ENCODE measurements at places on chromosomes 4 and X.
A peak's percentile ranks its signal among the peaks of the same experiment; 100 is the strongest.

GRCh38 chrX:135421932-135422809 is at the start of gene SMIM10L2A:
TSS of gene SMIM10L2A (plus strand) at chrX:135421944. CDS start at chrX:135422132, 188 bp downstream.
- DNase-seq = peak; percentile 40

DNA sequence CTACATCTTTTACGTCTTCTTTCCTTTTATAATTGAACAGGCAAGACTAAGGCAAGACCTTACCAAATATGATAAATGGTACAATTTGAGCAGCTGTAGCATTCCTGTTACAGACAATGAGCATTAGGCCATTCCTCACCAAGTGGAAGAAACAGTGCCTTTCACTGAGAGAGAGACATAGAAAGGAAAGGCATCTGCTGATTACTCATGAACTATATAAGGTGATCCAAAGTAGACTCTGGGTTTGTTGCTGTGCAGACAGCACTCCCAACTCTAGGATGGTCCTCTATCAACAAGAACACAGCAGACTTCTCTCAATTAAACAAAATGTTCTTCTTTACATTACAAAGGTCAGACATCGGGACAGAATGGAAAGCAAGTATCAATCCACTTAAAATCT is 91.9 kb downstream of the FAM13A start:
- DNase-seq = no peak

DNA sequence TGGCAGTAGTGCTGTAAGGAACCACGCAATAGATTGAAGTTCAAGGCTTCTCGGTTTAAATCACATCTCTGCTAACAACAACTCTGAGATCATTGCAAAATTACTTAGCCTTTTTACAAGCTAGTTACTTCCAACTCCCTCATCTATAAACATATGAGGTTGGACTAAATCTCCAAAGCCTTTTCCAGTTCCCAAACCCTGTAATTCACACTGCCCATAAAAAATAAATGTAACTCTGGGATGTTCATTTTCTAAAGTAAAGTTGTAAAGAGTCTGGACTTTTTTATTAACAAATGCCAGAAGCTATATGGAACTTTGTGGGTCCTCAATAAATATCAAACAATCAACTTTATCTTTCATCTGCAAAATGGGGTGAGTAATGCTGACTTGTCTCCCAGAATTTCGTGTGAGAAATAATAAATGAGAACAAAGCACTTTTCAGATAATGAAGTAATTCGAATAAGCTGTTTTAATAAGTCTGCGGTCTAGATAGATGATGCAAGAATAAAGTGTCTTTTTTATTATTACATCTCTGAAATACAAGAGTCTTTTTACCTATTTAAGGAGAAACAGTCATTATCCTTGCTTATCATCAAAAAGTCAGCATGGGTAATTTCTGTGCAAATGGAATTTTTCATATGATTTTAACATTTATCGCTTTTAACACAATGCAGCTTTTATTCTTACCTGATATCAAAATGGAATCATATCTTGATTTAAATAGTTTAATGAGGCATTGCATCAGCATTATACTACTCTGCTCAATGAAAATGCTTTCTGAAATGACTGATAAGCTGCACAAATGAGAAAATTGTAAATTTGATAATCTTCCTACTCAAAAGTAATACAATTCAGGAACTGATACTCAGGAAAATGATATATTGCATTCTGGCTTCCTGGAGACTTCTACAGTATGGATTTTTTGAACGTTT is 252.6 kb downstream of the BANK1 start:
- DNase-seq = no peak

- no peak for DNase-seq
These were observed 426.1 kb downstream of the MID1IP1 start for GRCh38 chrX:39227371-39227770.

DNA sequence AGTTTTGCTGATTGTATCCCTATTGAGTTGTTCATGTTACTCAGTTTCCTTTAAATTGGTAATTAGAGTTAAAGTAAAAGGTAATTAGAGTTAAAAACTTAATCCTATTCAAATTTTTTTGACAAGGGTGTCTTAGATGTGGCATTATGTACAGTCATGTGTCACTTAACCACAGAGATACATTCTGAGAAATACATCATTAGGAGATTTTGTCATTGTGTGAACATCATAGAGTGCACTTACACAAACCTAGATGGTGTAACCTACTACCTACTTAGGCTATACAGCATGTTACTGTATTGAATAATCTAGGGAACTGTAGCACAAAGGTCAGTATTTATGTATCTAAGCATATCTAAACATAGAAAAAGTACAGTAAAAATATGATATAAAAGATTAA is 39.2 kb downstream of the BEX3 start:
- no peak for DNase-seq

GRCh38 chrX:103183912-103184311 is 31.0 kb upstream of the BEX4 start:
- DNase-seq = no peak

DNA sequence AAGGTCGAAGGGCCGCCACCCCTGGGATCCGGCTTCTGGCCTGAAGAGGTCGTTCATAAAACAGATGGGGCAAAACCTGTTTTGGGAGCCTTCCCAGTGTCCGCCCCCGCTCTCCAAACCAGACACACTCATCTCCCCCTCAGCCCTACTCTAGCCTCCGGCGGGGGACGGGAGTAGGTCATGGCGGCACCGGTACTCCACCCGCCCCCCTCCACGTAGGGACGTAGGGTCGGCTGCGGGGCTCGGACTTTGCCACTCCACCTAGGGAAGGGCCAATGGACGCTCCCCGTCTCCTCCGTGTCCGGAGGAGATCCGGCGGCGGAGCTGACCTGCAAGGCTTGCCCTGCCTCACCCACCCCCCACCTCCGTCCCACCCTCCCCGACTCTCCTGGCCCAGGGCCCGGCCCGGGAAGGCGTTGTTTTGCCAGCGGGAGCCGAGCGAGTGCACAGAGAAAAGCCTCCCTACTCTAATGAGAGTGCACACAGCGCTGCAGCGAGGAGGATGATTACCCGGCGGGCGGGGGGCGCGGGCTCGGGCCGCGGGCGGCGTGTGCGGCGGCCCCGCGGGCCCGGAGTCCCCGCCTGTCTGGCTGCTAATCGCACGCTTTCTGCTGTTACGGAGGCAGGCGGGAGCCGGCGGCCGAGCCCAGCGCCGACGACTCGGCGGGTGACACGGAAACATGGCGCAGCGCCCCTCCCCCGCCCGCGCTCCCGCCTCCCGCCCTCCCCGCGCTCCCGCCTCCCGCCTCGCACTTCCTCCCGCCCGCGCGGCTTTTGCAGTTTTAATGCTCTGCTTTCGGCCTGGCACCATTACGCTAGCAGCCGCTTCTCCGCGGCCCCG is 8.3 kb upstream of the BCOR start:
- peak; percentile 88 for DNase-seq

GRCh38 chr4:153781717-153782416 is 7.0 kb downstream of the SFRP2 start:
- no peak for DNase-seq

- no peak for DNase-seq
These were observed 119.1 kb upstream of the H2AZ1 start for GRCh38 chr4:100069207-100069606.

DNA sequence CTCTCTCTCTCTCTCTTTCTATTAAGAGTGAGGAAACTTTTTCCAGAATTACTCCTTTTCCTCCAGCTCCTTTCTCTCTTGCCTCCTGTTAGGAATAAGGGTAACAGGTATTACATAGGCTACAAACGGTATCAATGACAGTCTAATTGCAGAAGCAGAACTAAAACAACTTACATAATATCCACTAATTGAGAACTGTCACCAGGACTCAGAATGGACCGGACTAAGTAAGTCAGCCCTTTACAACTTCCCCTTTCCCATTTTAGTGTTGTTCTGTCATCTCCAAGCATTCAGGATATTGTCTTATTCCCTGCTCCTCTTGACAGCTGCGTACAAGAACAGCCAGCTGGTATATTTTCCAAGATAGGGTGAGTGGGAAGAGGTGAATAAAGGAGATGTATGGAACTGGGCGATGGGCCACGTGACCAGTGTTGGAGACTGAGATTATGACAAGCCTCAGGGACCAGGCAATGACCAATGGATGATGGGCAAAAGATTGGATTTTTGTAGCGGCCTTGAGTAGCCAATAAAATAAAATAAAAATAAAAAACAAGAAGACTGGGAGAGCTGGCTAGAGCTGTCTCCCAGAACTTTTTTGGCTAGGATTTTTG is 2.3 kb upstream of the FNIP2 start:
- DNase-seq = no peak

DNA sequence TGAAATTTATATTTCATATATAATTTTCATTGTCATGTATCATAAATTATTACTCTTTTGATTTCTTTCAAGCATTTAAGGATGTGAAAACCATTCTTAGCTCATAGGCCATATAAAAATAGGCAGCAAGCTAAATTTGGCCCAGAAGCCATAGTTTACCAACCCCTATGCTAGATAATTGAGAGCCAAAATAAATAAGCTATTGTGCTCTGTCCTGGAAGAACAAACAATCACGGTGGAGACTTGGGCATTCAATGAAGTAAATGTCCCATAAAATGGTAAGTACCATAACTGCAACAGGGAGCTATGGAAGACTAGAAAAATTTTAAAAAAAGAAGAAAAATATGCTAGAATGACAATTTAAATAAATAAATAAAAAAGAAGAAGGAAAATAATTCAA is 60.9 kb upstream of the PACRGL start:
- DNase-seq = no peak

DNA sequence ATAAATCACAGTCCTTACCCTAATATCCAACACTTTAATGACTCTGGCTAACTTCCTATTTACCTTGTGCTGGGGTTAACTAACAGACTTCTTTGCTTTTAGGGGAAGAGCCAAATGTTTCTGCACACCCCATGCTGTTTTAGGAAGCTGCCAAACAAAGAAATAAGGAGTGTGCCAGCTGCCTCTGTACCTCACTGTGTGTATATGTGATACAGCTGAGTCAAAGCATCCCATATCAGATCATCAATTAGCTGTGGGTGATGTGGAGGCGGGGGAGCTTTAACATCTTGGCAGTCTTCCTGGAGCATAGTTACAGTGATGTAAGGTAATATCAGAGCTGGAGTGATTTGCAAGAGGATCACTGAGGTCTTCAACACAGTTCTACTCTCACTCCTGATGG is 95.4 kb downstream of the COL25A1 start:
- no peak for DNase-seq

DNA sequence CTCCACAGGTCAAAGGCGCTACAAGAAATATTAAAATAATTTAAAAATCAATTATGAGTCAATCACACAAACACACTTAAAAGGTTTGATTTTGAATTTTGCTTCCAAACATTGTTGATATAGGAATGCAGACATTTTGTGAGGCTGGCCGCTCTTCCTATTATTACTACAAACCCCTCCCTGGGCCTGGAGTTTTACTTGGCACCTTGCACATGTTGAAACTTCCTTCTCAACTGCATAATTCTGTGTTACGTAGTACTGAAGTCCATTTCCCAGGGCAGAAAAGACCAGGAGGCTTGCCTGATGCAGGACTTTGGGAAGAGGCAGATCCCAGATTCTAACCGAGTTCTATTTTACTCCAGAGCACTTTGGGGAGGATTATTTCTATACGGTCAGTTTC is 71.5 kb downstream of the CYTL1 start:
- no peak for DNase-seq

- DNase-seq = no peak
These were observed 196.0 kb upstream of the PSAPL1 start for GRCh38 chr4:7630568-7631287.

- no peak for DNase-seq
These were observed 33.6 kb upstream of the TBC1D9 start for GRCh38 chr4:140789759-140790158.

DNA sequence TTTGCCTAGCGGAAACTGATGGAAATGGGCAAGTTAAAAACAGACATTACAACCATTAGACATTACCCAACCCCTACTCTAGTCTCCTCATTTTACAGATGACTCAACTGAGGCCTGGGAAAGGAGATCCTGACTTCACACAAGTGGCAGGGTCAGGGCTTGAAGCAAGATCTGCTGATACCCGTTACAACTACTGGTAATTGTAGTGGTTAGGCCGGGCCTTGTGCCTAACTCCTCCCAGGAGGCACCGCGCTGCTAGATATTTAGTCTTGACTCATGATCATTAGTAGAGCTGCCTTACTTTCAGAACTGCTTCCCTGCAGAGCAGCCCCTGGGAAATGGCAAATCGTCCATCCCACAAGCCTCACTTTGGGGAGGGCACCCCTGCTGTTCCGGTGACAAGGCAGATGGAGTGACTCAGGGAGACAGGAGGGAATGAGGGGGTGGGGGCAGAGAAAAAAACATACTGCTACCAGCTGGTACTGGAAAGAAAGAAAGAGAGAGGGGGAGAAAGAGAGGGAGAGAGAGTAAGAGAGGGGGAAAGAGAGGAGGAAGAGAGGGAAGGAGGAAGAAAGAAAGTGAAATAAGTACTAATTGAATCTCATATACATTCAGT is 12.2 kb downstream of the ARHGEF6 start:
- no peak for DNase-seq

DNA sequence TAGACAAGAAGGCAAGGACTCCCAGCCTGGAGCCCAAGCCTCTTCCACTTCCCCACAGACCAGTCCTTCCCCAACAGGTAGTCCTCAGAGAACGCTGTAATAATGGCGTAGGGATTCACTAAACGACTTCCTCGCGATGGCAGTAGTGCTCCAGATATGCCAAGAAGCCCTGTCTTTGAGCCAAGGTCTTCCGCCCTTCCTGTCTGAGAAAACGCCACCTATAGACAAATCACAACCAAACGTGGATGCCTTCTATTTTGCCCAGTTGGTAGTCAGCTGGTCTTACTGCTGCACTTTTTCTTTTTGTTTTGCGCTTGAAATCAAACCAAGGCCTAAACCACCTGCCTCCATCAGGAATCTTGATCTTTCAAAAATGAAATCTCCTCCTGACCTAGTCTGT is 203.3 kb downstream of the OR13H1 start:
- no peak for DNase-seq

GRCh38 chr4:164579270-164579942 is 174.5 kb upstream of the SMIM31 start:
- DNase-seq = no peak

GRCh38 chrX:153925739-153926551 is at the start of gene ARHGAP4:
TSS of gene ARHGAP4 (minus strand) at chrX:153926264. CDS start at chrX:153926202, 62 bp downstream.
- peak; percentile 71 for DNase-seq

GRCh38 chrX:118961866-118962560 is 12.4 kb upstream of the LONRF3 start:
- no peak for DNase-seq

GRCh38 chr4:77865259-77865658 is 2.6 kb downstream of the MRPL1 start:
- DNase-seq = no peak

- DNase-seq = no peak
These were observed 154.3 kb upstream of the CASK start for GRCh38 chrX:42077675-42078074.

DNA sequence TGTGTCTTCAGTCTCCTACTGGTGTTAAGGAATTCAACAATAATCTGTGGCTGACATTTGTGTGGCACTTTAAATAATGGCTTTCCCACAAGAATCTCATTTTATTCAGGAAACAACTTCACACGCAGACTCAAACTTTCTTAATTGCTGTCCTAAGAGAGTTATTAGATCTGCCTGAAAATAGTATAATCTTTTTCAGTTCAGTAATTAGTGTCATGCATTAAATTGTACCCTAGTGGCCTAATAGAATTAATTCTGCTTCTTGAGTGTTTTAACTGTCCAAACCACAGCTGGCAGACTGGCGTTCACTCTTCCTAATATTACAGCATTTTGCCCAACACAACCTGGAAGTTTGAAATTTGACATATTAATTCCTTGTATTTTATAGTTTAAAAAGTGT is 107.1 kb downstream of the GRIA2 start:
- DNase-seq = no peak

- DNase-seq = no peak
These were observed 74.4 kb downstream of the HTRA3 start for GRCh38 chr4:8343967-8344331.

- DNase-seq = peak; percentile 65
These were observed 27.1 kb downstream of the CFAP299 start for GRCh38 chr4:80362578-80363181.

- DNase-seq = no peak
These were observed 277.9 kb downstream of the TRIML1 start for GRCh38 chr4:188417181-188417580.

All from upper lobe of right lung (tissue), 1 donor.